ENCODE measurements at places on chromosomes 1 and 21. TPM values are rescaled to one million over a fixed set of nuclear protein-coding genes. Genes with fewer than 3 reads are reported as not detected.

GRCh38 chr1:115466433-115466832 is 128.4 kb upstream of the NGF start:
- no peaks in the 10 kb centered on the region for H3K27me3 ChIP-seq
- peak; percentile 11 for DNase-seq
- peaks cover 5% of the 10 kb centered on the region for H3K4me1 ChIP-seq
- H3K36me3 ChIP-seq: no peaks in the 10 kb centered on the region
- no peak overlapping the region for H3K4me3 ChIP-seq

DNA sequence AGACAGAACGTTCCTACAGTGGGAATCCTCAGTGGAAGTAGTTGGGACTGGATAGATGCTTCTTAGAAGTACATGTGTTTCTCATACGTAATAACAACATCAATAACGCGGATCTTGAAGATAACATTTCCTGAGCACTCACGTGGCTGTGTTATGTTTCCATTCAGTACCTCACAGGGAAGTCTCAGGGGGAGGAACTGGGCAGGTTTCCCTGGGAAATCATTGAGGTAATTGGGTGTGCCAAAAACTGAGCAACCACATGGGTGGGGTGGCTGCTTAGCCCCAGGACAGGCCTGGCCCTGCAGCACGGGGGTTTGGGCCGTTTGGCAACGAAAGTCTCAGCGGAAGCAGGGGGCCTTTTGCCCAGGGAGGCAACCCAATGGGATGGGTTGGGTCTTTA is 133.8 kb downstream of the ZSCAN20 start:
- no peak for DNase-seq
- H3K36me3 ChIP-seq: no peaks in the 10 kb centered on the region
- H3K4me1 ChIP-seq: peaks cover 4% of the 10 kb centered on the region
- H3K27ac ChIP-seq: no peak overlapping the region
- H3K4me3 ChIP-seq: no peak overlapping the region
- no peaks in the 10 kb centered on the region for H3K27me3 ChIP-seq

GRCh38 chr1:214920337-214920736 is 162.2 kb upstream of the KCNK2 start:
- no peak overlapping the region for H3K4me3 ChIP-seq
- H3K27me3 ChIP-seq: no peaks in the 10 kb centered on the region
- H3K27ac ChIP-seq: no peak overlapping the region

DFFB gene
- 4.8 TPM for total RNA-seq

DNA sequence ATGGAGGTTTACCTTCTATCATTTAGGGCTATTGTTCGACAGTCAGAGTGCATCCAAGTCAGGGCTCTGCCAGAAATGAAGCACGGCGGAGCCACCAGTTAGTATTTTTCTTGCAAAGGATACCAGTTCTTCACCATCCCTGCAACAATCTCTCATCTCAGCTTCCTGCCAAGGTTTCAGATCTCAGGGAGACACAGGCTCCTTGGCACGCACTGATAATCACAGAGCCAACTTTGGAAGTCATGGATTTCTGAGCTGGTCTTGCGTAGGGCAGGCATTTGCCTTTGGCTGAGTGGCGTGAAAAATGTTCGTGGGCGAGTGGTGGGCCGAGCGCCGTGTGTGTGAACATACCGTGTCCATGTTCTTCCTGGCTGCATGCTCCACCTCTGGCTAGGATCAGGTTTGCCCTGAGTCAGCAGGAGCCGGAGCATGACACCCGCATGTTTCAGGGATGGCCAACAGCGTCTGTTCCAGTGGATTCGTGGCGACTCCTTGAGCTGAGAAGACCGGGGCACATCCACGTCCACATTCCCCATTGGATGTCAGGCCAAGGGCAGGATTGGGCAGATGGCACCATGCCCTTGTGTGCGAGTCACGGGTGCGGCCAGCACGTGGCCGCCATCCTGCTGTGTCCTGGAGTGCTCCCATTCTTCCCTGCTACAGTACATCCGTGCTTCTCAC is 118.5 kb upstream of the C1orf174 start:
- no peak overlapping the region for H3K4me3 ChIP-seq
- H3K36me3 ChIP-seq: no peaks in the 10 kb centered on the region
- H3K4me1 ChIP-seq: no peaks in the 10 kb centered on the region
- no peaks in the 10 kb centered on the region for H3K27me3 ChIP-seq
- no peak for DNase-seq
- H3K27ac ChIP-seq: no peak overlapping the region

GRCh38 chr1:94901841-94902240 is 25.1 kb downstream of the CNN3 start:
- H3K4me3 ChIP-seq: no peak overlapping the region
- no peak for DNase-seq
- no peaks in the 10 kb centered on the region for H3K4me1 ChIP-seq
- peaks cover 48% of the 10 kb centered on the region for H3K36me3 ChIP-seq
- H3K27me3 ChIP-seq: no peaks in the 10 kb centered on the region
- no peak overlapping the region for H3K27ac ChIP-seq

PCAT6 gene
- 4.2 TPM for total RNA-seq
